CD4-positive, alpha-beta memory T cell (primary cell): ENCODE measurements at places on chromosomes 1 and 21.

DNA sequence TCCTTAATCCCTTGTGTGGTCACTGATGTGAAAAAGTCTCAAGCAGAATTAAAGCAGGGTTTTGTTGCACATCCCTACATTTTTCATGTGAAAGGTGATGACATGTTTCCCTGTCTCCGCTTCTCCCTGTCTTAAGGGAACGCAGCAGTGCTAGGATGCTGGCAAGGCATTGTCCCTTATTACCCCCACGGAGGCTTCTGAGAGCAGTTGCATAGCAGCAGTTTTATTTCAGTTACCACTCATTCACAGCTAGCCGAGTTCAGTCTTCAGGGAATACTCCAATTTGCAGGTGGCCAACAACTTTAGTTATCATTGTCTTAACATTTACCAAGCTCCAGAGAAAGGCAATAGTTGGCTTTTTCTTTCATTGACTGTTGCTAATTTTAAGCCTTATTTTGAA, 89.1 kb downstream of the CLEC20A start:
- no peak for DNase-seq

- no peak for DNase-seq
Measured at GRCh38 chr1:85198864-85199263, 2.0 kb downstream of the SYDE2 start.

DNA sequence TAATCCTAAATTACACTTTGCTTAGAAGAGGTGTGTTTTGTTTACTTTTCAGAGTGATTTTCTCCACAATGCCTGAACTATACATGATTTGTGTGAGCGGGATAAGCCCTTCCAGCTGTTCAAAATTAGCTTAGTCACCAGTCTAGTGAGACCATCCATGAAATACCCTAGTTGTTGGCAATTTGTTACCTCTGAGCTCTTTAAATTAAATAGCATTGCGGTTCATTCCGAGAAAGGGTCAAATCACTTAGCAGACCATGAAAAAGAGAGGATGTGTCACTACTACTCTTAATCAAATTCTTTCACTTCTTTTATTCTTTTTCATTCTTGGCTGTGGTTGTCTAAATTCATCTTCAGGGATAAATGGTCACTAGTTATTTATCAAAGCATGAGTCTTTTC, 11.9 kb upstream of the VAV3 start:
- DNase-seq: no peak

DNA sequence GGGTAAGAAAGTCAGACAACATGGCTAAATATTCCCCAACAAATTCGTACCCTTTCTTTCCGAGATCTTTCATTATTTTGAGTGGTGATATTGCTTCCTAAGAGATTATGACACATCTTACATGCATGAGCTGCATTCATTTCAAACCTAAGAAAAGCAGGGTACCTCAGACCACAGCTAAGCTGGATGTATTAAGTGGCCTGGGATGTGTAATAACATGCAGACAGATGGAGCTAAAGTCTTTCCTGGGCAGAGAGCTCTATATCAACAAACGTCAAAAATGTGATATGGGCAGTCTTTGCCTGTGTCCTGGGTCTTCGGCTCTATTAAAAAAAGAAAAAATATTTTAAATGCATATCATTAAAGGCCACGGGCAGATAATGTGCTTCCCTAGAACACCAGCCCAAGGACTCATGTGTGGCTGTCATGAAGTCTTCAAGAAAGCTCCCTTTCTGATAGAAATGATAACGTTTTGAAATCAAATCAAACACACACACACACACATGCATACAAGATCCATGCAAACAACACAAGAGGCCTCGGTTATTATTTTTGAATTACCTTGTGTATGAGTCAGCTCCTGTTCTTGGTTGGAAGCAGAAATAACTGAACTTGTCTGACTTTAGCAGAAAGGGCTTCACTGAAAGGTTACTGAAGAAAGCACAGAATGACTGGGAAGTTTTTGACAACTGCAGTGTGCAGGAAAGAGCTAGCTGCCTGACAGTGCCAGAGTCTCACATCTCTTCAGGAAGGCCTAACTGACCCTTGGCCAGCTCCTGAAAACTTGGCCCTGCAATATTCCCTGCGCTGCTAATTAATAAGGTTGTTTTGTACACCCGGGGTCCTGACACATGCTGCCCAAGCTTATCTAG, 231.2 kb downstream of the DSCAM start:
- no peak for DNase-seq

- peak; percentile 23 for DNase-seq
Measured at GRCh38 chr1:86965012-86965826, 50.8 kb downstream of the HS2ST1 start.

DNA sequence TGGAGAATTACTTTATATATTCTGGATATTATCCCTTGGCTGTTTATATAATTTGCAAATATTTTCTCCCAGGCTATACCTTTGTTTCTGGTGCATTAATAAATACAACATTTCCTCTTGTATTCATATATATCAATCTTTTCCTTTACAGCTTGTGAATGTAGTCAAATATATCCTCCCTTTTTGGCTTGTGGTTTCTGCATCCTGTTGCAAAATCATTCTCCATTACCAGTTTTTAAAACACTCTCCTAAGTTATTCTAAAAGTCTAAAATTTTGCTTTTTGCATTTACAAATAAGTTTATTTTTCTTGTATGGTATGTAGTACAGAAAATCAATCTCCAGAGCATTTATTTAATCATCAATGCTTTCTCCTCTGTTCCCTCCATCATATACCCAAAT, 909.4 kb downstream of the ADGRL2 start:
- no peak for DNase-seq

DNA sequence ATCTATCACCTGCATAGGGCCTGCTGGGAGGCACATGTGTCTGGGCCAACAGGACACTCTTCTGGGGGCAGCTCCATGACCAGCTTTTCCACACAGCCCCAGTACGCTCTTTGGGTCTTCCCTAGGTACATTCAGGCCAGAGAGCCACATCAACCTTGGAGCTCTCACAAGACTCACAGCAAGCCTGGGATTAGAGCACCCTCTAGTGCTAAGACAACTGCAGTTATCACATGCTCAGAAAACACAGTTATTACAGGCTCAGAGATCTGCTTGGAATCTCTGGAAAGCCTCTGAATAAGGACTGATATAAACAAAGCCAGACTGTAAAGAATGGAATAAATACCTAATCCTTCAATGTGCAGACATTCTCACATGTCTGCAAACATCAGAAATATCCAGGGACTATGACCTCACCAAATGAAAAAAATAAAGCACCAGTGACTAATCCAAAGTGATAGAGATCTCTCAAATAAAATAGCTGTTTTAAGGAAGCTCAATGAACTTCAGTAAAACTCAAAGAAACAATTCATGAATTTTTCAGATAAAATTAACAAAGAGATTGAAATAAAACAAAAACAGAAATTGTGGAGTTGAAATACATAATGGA, 563.9 kb upstream of the NR5A2 start:
- DNase-seq: peak; percentile 4

- no peak for DNase-seq
Measured at GRCh38 chr1:63799307-63799706, 25.5 kb downstream of the ROR1 start.

- peak; percentile 9 for DNase-seq
Measured at GRCh38 chr1:107141491-107142126, 770 bp downstream of the NTNG1 start.

DNA sequence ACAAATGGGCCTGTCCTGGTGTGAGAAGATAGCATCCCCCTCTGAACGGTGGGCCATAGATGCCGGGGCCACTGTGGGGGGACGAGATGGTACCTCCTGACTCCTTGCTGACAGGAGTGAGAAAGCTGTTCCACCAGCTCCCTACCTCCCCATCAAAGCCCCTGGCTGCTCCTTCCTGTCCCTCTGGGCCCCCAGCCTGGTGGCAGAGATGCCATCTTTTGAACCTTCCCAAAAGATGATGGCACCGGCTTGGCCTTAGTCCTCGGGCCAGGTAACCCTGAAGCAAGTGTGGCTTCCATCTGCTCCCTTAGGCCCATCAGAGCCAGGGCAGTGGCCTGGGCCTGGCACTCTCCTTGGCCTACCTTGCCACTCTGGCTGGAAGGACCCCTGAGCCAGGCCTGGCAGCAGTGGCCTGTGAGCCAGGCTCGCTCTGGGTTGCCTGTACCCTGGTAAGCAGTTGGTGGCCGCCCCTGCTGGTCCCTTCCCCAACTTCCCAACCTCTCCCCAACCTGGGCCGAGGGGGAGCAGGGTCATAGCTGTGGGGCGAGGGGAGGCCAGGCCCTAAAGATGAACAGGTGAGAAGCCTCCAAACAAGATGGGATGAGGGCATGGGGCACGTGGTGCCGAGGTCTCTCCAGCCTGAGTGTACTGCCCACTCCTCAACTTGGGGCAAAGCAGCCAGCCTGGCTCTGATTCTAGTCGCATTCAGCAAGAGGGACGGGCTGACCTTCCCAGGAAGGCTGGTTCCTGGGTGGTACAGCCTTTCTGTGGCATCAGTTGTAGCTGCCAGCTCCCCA, 34.7 kb downstream of the ZBTB17 start:
- DNase-seq: no peak

DNA sequence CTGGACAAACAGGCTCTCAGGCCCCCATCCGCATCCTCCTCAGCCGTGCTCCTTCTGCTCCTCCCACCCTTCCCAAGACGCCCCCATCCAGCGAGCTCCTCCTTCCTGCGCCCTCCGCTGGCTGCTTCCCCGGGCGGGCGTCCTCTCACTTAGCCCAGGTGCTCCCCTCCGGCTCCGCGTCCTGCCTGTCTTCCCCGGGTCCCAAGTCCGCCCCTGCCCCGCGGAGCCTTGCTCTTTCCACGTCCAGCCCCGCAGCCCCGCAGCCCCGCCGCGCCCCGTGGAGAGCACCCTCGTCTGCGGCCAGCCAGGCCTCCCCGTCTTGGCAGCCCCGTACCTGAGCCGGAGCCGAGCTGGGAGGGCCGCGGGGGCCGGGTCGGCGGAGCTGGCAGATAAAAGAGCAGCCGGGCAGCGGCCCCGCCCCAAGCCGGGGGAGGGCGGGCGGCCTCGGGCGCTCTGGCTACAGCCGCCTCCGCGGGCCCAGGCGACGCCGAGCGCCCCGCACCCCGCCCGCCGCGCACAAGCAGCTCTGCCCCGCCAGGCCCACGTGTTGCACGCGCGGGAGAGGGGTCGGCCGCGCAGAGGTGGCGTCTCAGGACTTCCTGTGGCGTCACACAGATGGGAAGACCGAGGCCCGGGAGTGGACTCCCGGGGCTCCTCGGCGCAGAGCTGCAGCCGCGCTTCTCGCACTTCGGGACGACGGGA, at the start of gene PAQR7:
PAQR7 (minus strand) TSS at position 555 of the 702 bp plus-strand sequence. CDS start 11,869 bp downstream, outside the sequence.
- DNase-seq: peak; percentile 55

DNA sequence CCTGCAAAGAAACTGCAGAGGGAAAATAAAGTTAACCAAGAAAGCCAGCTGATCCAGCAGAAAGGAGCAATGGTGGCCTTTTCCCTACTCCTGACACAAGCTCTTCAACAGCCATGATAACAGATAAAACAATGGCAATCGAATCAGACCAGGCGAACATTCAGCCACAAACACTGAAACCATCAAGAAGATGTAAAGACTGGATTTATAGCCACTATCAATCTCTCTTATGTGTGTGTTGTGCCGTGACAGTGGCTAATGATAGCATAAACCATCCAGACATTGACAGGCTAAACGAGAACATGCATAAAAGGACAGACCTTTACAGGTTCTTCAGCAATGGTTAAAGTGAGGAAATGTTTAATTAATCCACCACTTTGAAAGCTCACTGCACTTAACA, 78.1 kb upstream of the RAB4A start:
- no peak for DNase-seq

DNA sequence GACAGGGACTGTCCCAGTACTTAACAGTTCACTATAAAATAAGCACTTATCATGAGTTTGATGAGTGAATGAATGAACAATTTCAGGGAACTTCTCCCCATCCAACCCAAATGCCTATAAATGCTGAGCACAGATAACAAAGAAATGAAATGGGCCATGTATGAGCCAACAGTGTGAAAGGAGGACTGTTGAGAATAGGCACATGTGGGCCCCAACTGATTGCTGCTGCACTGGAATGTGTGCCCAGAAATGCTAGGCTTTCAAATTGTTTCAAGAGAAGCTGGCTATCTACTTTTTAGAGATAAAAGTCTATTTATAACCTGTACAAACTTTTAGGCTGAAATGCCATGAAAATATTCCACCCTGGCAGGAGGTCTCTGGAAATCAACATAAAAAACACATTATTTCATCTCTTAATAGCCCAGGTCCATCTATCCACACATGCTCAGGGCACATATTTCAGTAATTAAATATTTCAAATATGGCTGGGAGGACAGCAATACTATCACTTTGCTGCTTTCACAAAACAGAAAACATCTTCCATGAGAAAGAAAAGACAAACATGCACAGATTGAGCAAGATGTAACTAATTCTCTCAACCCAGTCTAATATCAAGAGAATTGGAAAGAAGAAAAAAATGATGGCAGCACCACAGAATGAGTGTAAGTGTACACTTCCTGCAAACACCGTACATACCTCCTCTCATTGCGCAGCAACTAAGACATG, 49.8 kb downstream of the COLGALT2 start:
- no peak for DNase-seq

DNA sequence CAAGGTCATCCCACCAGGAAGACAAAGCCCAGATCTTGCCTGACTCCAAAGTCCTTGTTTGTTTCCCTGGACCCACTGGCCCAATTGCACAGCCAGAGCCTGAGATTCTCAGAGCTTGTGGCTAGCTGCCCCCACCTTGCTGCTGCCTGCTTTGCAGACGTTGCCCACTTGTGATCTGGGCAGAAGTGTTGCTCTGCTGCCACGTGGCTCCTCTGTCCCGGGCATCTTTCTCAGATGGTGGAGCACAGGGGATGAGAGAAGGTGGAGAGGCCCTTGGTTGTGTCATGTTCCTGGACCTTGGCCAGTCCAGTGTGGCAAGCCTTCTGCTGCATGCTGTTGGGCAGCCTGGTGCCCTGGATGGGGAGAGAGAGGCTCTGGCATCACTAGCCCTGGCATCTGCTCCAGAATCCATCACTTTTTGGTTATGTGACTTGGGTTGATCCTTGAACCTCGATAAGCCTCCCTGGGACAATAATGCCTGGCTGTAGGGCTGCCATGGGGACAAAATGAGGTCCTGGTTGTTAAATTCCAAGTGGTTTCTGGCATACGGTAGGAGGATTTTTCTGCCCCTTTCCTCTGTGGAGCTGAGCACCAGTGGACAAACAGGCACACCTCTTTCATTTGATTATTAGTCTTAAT, 1.5 kb upstream of the NR0B2 start:
- no peak for DNase-seq

DNA sequence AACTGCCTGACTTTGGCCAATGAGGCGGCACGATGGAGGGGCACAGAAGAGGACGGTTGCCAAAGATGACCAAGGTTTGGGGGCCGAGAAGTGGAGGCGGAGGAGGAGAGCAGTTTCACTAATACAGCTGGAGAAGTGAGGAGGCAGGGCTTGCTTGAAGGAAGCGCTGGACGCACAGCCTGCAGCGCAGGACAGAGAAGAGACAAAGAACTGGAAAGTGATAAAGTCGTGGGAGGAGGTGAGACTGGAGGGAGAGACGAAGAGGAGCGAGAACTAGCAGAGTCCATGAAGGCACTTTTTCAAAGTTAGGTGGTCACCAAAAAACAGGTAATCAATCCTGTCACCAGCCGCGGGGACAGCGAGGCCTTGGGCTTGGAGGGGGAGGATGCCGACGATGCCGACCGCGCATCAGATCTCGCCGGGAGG, 771 bp downstream of the PACC1 start:
- no peak for DNase-seq
